ENCODE measurements at places on chromosomes 2 and 18. TPM values are rescaled to one million over a fixed set of nuclear protein-coding genes. Genes with fewer than 3 reads are reported as not detected.

- no peaks in the 10 kb centered on the region for H3K36me3 ChIP-seq
- no peak overlapping the region for H3K4me3 ChIP-seq
Observed at GRCh38 chr2:127897531-127898211, 11.9 kb upstream of the AMMECR1L start.

FBXO48 gene
- total RNA-seq: 0.75 TPM

UGT1A5 gene
- total RNA-seq: not detected

- no peak for DNase-seq
- H3K27me3 ChIP-seq: no peaks in the 10 kb centered on the region
- H3K27ac ChIP-seq: no peak overlapping the region
- no peaks in the 10 kb centered on the region for H3K36me3 ChIP-seq
Observed at GRCh38 chr2:145258903-145259579, 739.1 kb upstream of the ZEB2 start.

DNA sequence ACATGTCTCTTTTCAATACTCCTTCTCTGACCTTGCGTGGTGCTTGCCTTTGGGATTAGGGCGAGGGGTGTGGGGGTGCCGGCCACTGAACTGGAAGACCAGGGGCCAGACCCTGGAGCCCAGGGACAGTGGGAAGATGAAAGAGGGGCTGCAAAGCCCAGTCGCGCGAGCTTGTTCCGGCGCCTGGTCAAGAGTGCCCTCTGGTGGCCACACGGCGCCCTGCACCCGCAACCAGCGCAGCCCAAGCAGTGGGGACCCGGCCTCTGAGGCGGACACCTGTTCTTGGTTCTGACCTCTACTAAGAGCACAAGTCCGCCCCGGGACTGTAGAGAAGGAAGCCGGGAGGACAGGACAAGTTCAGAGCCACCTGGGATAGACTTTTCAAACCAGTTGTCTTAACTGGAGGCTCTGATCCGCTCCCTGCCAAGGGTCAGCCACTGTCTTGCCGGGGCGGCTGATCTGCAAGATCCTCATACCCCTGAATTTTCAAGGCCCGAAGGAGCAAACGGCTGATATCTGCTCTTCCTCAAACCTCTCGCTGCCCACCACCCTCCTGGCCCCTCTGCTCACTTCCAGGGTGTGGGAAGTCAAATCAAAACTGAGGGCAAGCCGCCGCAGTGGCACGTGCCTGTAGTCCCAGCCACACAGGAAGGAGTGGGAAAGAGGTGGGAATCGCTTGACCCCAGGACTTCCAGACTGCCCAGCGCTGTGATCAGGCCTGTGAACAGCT is 14.9 kb upstream of the MSH6 start:
- peak; percentile 12 for DNase-seq
- peaks cover 21% of the 10 kb centered on the region for H3K27me3 ChIP-seq
- peak overlapping the region; percentile 83 for H3K4me3 ChIP-seq
- H3K36me3 ChIP-seq: peaks cover 18% of the 10 kb centered on the region
- peaks cover 8% of the 10 kb centered on the region for H3K4me1 ChIP-seq
- H3K27ac ChIP-seq: no peak overlapping the region

DNA sequence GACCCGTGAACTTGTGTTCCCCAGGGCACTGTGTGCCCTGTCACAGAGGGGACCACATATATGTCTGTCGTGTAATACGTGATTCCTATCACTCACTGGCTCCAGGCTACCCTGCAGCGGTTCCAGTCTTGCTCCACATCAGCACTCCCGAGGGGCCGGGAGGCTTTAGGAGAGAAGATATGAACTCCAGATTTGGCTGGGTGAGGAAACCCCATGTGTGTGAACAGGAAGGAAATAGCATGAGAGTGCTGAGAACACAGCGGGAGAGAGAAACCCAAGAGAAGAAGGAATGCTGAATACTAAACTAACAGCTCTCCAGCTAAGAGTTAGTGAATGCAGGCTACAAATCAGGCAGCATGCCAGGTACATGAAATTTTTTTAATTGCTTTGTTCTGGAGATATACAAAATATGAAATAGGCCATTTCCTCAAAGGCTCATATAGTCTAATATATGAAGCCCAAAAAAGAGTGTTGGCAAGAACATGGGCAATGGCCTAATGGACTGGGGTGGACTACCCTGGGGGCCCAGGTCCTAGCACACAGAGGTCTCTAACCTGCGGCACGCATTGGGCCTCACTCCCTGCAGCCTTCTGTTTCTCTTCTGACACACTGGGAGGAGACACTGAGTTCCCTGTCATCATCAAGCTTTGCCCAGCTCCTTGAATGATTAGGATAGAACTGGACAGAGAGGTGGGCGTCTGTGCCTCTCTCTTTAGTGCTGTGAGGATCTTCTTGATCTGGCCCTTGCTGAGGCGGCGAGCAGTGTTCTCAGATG is 372.8 kb upstream of the RAB6C start:
- H3K4me1 ChIP-seq: no peaks in the 10 kb centered on the region
- peaks cover 4% of the 10 kb centered on the region for H3K27me3 ChIP-seq
- no peak overlapping the region for H3K27ac ChIP-seq
- DNase-seq: no peak
- no peaks in the 10 kb centered on the region for H3K36me3 ChIP-seq
- no peak overlapping the region for H3K4me3 ChIP-seq

DNA sequence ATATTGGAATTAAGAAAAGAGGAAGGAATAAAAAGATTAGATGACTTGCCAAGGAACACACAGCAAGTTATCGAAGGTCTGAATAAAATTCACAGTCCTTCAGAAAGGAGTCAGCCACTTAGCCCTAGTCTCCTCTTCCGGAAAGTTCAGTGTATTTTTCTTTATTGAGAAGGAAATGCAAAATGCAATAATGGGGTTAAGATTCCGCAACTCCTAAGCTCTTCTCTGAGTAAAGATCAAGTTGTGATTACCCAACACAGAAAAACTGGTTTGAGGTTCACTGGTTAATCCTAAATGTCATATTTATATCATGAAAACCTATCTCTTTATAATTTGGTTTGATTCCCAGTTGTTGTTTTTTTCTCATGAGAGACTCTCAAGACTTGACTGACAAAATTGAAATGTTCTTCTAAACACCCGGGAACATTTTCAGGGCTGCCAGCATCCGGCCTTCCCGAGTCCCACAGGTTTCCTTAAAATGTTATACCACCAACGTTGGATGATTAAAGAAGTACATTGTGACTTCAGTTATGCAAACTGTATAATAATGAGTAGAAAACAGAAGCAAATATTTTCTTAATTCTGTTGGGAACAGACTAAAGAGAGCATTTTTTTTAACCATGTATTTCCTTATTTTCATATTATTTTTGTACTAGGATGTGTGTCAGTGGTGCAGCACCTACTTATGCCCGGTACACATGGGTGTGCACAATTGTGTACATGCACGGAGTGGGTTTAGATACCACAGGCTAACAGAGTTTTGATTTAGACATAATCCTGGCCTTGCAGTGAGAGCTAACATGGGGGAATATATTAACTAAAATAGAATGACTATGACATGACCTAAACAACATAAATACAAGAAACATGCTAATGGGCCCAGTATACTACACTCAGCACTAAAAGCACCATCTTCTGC is 100.2 kb downstream of the STK39 start:
- peaks cover 11% of the 10 kb centered on the region for H3K4me1 ChIP-seq
- no peaks in the 10 kb centered on the region for H3K27me3 ChIP-seq
- H3K4me3 ChIP-seq: no peak overlapping the region
- H3K27ac ChIP-seq: no peak overlapping the region
- H3K36me3 ChIP-seq: peaks cover 7% of the 10 kb centered on the region

DNA sequence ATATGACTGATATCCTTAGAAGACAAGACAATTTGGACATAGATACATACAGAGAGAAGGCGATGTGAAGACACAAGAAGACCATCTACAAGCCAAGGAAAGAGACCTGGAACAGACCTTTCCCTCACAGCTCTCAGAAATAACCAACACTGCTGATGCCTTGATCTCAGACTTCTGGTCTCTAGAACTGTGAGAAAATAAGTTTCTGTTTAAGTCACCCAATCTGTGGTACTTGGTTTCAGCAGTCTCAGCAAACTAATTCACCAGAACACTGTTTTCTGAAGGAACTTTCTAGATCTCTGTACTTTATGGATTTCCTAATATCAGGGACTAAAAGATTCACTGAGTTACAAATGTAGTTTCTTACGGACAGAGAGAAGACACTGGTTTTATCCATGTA is 58.8 kb downstream of the NAB1 start:
- peaks cover 7% of the 10 kb centered on the region for H3K4me1 ChIP-seq
- peaks cover 5% of the 10 kb centered on the region for H3K36me3 ChIP-seq
- H3K27me3 ChIP-seq: peaks cover 4% of the 10 kb centered on the region
- H3K27ac ChIP-seq: no peak overlapping the region
- DNase-seq: no peak
- H3K4me3 ChIP-seq: no peak overlapping the region

GRCh38 chr2:66875941-66876462 is 441.1 kb downstream of the MEIS1 start:
- no peak for DNase-seq
- peaks cover 54% of the 10 kb centered on the region for H3K4me1 ChIP-seq
- H3K4me3 ChIP-seq: no peak overlapping the region
- no peak overlapping the region for H3K27ac ChIP-seq
- no peaks in the 10 kb centered on the region for H3K27me3 ChIP-seq

GRCh38 chr18:46079336-46079735 is 7.3 kb upstream of the PSTPIP2 start:
- H3K4me1 ChIP-seq: no peaks in the 10 kb centered on the region
- H3K36me3 ChIP-seq: peaks cover 25% of the 10 kb centered on the region
- H3K27me3 ChIP-seq: no peaks in the 10 kb centered on the region
- no peak overlapping the region for H3K27ac ChIP-seq

DOCK10 gene
- total RNA-seq: 61.1 TPM
